ENCODE measurements at places on chromosomes 6 and 20. TPM values are rescaled to one million over a fixed set of nuclear protein-coding genes. Genes with fewer than 3 reads are reported as not detected.

Gene NKAIN2
- polyA plus RNA-seq, result 0.39 TPM

Gene FNDC11
- 3.5 TPM for polyA plus RNA-seq

Gene EPHA7
- 3.3 TPM for polyA plus RNA-seq

Gene TRERF1
- 11.1 TPM for polyA plus RNA-seq

Gene CCDC170
- polyA plus RNA-seq, result 0.03 TPM

Gene EPPIN
- polyA plus RNA-seq, result 0.78 TPM

Gene POLR1H
- 89.4 TPM for polyA plus RNA-seq

Gene MATN4
- 3.3 TPM for polyA plus RNA-seq

Gene ZC2HC1B
- polyA plus RNA-seq, result not detected

Gene EGFL8
- 5.4 TPM for polyA plus RNA-seq

Gene PCSK2
- 0.68 TPM for polyA plus RNA-seq

Gene CDSN
- polyA plus RNA-seq, result not detected

Gene SLC4A11
- 10.8 TPM for polyA plus RNA-seq

Gene EEF1A2
- polyA plus RNA-seq, result 1.3 TPM

Gene NOX3
- not detected for polyA plus RNA-seq

Gene SIRPD
- polyA plus RNA-seq, result not detected

Gene LBP
- 0.19 TPM for polyA plus RNA-seq

Gene C6orf132
- polyA plus RNA-seq, result 22.2 TPM

Gene ATP6V1G2
- polyA plus RNA-seq, result 2.7 TPM

Gene C20orf144
- polyA plus RNA-seq, result 0.26 TPM

Gene DLK2
- 0.57 TPM for polyA plus RNA-seq

Gene LY6G6F
- polyA plus RNA-seq, result not detected

Gene CENPW
- 340 TPM for polyA plus RNA-seq

Gene TRIM15
- 0.26 TPM for polyA plus RNA-seq

Gene TMEM217
- polyA plus RNA-seq, result 0.77 TPM

Gene TBC1D7
- 70.4 TPM for polyA plus RNA-seq

Gene OVOL2
- polyA plus RNA-seq, result 11.5 TPM

Gene CCN5
- not detected for polyA plus RNA-seq

Gene CLPSL2
- polyA plus RNA-seq, result 3.6 TPM

Gene PAK5
- 0.57 TPM for polyA plus RNA-seq

Gene RSPO3
- 0.30 TPM for polyA plus RNA-seq

Gene ADGB
- not detected for polyA plus RNA-seq

Gene GABRR1
- 0.12 TPM for polyA plus RNA-seq

Gene PGC
- not detected for polyA plus RNA-seq

Gene RNF182
- 3.2 TPM for polyA plus RNA-seq

Gene KHDC3L
- not detected for polyA plus RNA-seq

Gene CBLN4
- polyA plus RNA-seq, result not detected

Gene MYLK2
- 0.23 TPM for polyA plus RNA-seq

Gene KCNB1
- 0.42 TPM for polyA plus RNA-seq

Gene ECT2L
- 0.14 TPM for polyA plus RNA-seq

Gene POU5F1
- polyA plus RNA-seq, result 1,914 TPM

Gene KDM1B
- 3.8 TPM for polyA plus RNA-seq

Gene CPXM1
- polyA plus RNA-seq, result 17.0 TPM

Gene PLCB4
- 6.5 TPM for polyA plus RNA-seq

Gene VGLL2
- not detected for polyA plus RNA-seq

Gene PDE7B
- not detected for polyA plus RNA-seq

Gene CLPSL1
- not detected for polyA plus RNA-seq
